LoVo (cell line): ENCODE measurements at places on chromosomes 1 and 21.

GRCh38 chr1:17360272-17360956 lies 11.6 kb upstream of the PADI6 start:
- no peak for DNase-seq

- DNase-seq, result no peak
Measured at GRCh38 chr1:239219679-239220078, 166.7 kb upstream of the CHRM3 start.

DNA sequence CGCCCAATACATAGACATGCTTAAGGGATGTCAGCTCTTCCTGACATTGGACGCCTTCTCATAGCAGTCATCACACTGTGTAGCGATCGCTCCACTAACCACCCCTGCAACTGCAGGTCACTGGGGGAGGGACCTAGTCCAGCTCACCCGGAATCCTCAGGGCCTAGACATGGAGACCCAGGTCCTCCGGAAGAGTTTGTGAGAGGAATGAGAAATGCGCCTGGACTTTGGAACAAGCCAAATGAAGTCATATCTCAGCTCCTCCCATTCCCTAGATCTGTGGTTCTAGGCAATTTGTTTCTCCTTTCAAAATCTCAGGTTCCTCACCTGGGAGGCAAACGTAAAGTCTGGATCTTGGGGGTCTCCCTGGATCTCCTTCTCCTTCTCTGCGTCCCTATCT lies 253.3 kb downstream of the KAZN start:
- no peak for DNase-seq

- DNase-seq, result no peak
Measured at GRCh38 chr1:172117800-172118199, 276.5 kb downstream of the DNM3 start.

GRCh38 chr1:153922076-153922971 lies 448 bp downstream of the GATAD2B start:
- DNase-seq, result peak; percentile 2

- DNase-seq, result no peak
Measured at GRCh38 chr1:63780565-63780964, 6.7 kb downstream of the ROR1 start.

DNA sequence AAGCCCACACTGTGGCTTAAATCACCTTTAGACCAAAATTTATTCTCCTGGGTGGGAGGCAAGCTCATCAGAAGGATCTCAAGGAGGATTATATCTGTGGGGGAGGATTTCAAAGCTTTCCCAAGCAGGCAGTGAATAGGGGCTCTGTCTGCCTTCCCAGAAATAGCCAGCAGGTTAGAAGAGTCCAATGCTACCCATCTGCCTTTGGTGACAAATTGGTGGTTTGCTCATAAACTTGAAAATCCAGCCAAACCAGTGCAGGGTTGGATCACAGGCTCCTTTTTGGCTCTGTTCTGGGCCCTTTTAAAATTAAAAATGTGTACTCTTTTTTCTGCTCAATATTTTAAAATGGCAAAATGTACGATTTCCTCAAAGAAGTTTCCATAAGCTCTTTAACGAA lies 118.9 kb upstream of the ZC3H11B start:
- DNase-seq, result no peak

DNA sequence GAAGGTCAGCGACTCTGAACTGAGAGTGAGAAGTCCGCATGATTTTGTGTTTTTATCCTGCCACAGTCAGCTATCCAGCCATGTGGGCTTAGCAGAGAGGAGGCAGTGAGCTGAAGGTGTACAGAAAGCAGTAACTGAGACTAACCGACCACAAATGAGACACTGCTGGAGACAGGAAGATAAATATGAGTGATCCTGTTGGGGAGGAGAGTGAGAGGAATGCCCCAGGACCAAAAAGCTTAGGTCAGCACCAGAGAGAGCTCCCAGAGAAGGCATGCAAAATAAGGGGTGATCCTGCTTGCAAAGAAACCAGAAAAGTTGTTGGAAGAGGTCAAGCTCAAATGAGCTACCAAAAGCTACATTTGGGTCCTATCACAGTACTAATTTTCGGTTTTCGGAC lies 63.7 kb downstream of the HLCS start:
- DNase-seq, result no peak

DNA sequence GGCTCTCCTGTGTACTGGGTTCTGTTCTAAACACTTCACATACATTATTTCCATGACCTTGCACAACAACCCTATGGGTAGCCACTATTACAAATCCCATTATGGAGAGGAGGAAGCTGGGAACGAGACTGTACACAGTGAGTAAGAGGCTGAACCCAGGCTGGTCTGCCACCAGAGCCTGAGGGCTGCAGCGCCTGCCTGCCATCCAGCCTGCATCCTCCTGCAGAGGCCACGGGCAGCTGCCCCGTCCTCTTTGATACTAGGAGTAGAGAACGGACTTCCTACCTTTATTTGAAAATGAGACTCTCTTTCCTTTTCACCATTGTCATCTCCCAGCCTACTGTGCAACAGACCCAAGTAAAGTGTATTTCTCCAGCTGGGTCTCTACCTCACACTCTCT lies 370.0 kb downstream of the HHAT start:
- no peak for DNase-seq

DNA sequence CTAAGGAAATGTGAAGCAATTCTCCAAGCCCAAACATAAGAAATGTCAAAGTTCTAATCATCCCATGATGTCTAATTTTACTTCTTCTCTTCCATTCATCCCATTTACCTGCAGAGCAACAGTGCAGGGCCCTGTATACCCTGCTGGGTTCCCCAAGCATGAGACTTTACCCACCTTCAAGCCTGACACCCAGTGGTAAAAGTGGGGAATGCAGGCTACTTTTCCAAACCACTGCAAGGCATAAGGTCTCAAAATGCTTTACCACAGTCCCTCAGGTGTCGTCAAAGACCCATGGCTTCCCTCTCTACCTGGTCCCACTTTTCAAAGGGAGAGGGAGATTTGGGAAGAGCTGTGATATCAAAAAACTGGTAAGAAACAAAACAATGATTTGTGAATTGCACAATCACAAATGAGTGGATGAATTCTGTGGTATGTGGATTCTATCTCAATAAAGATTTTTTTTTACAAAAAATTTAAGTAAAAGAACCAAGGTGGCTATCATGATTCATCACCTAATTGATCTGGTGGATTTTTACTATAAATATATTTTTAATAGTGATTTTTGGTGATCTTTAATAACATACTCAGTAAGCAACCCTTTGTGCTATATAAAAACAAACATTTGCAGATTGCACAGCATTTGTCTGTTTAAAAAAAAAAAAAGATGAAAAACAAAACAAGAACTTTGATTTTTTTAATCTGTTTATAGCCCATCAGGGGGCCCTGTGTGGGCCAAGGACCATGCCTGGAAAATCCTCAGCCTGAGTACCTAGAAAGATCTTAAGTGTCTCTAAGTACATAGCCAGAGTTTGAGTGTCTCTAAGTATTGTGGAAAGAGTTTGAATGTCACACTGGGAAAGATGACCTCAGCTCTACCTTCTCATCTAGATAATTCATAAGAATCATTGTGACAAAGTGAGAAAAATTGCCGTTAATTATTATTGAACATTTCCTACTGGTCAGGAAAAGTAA lies 73.1 kb upstream of the GJB5 start:
- DNase-seq, result peak; percentile 46

DNA sequence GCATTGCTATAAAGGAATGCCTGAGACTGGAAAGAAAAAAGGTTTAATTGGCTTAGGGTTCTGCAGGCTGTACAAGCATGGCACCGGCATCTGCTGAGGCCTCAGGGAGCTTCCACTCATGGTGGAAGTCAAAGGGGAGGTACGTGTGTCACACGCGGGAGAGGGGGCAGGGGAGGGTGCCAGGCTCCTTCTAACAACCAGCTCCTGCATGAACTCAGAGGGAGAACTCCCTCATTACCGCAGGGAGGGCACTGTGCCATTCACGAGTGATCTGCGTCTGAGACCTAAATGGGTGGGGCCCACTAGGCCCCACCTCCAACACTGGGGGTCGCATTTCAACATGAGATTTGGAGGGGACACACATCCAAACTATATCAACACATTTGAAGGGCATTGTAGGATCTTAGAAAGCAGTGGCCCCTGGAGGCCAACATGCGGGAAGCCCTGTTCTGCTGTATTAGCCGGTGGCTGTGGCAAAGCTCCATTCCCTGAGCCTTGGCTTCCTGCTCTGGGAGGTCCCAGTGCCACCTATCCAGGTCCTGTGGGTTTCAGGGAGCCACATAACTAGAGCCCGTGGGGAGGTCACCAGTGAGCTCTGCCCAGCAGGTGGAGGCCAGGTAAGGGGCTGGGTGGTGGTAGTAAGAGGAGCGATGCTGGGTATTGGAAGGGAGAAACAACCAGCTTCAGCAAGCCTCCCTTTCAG lies 10.0 kb downstream of the WNT3A start:
- DNase-seq, result no peak

GRCh38 chr1:36208978-36209703 lies 15.1 kb upstream of the THRAP3 start:
- DNase-seq, result no peak

DNA sequence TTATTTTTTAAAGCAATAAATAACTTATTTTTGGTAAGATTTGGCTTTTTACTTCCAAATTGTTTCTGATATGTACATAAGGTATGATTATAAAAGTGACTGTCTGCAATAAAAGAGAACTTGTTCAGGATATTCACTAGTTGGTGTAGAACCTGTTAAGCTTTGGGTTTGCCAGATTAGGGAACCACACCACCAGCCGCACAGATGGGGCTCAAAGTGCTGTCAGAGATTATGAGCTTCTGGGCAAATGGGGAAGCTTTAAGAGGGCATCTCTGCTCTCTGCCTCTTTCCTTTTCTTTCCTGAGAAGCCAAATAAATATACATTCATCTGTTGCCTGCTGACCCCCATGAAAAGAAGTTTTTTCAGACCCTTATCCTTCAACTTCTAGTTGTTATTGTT lies 25.4 kb downstream of the IVNS1ABP start:
- DNase-seq, result no peak

- DNase-seq, result no peak
Measured at GRCh38 chr1:68085752-68086151, 35.3 kb upstream of the DIRAS3 start.

DNA sequence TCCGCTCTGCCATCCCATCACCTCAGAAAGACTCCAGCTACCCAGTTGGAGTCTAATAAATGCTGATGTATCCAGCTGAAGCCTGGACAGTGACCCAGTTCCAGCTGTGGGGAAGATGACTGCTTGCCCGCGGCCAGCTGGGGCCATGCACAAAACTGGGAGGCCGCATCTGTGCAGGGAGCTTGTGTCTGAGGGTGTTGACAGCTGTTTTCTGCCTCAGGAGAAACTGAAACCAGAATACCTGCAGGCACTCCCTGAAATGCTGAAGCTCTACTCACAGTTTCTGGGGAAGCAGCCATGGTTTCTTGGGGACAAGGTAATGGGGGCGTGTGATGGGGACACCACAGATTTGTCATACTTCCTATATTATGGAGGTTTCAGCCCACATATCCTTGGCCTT lies 3.2 kb downstream of the GSTM2 start:
- DNase-seq, result no peak

DNA sequence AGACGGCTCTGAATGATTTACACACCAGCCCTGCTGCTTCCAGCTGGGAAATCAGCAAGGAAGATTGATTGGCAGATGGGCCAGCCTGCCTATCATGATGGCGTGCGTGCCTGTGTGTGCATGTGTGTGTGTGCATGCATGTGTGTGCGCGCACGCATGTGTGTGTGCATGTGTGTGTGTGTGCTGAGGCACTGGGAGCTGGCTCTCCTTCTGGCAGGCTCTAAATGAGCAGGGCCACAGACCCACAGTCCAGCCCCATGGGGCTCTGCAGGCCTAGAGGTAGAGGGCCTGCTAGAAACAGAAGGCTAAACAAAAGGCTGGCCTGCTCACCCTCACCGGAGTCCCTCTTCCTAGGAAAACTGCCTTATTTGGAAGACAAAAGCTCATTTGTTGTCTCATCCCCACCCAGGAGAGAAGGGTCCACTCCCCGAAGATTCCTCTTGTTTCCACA lies 6.0 kb downstream of the KLHDC8A start:
- DNase-seq, result peak; percentile 8

- no peak for DNase-seq
Measured at GRCh38 chr1:21674957-21675356, 5.8 kb upstream of the RAP1GAP start.
